ENCODE measurements at places on chromosomes 16 and 17.

GRCh38 chr16:19672378-19672777, 45.6 kb downstream of the KNOP1 start:
- no peak for DNase-seq
- no peaks in the 10 kb centered on the region for H3K27me3 ChIP-seq
- H3K4me3 ChIP-seq = no peak overlapping the region
- H3K36me3 ChIP-seq = peaks cover 21% of the 10 kb centered on the region

DNA sequence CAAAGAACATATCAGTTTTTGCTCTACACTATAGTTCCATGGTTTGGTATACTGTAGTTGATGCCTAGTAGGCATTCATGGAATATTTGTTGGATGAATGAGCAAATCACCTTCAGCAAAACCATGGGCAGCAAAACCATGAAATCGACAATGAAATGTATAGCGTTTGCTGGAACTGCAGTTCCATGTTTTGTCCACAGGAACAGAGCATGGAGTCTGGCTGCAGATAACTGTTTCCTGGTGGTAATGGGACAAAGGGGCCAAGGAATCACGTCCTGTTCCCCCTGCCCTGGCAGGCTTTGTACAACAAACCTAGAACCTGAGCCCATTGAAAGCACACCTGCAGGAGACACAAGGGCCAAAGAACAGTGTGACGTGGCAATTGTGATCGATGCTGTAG, 101.1 kb downstream of the USP31 start:
- DNase-seq = no peak
- H3K36me3 ChIP-seq = no peaks in the 10 kb centered on the region
- no peaks in the 10 kb centered on the region for H3K27me3 ChIP-seq
- no peak overlapping the region for H3K4me3 ChIP-seq
- H3K27ac ChIP-seq = no peak overlapping the region

DNA sequence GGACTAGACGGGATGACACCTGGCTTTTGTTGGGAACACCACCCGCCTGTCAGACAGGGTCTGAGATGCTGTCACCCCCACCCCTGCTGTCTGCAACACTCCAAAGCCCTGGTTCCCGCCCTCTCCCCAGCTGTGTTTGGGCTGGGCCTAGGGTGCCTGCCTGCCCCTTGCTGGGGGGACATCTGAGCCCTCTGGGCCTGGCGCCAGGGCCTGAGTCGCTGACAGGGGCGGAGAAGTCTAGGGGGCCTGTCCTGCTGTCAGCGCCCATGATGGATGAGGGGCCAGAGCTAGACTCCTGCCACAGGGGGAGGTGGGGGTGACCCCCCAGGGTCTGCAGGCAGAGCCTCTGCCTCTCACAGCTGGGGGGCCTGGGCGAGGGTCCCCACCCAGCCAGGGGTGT, 7.6 kb upstream of the PKMYT1 start:
- H3K27me3 ChIP-seq = peaks cover 8% of the 10 kb centered on the region
- no peaks in the 10 kb centered on the region for H3K4me1 ChIP-seq
- H3K27ac ChIP-seq = no peak overlapping the region
- DNase-seq = no peak

GRCh38 chr17:9364837-9365430, 210.7 kb downstream of the STX8 start:
- no peaks in the 10 kb centered on the region for H3K36me3 ChIP-seq
- H3K4me1 ChIP-seq = peaks cover 21% of the 10 kb centered on the region
- H3K27me3 ChIP-seq = no peaks in the 10 kb centered on the region
- no peak overlapping the region for H3K4me3 ChIP-seq

GRCh38 chr17:73642659-73643000, 1.6 kb downstream of the SDK2 start:
- no peaks in the 10 kb centered on the region for H3K36me3 ChIP-seq
- H3K4me1 ChIP-seq = no peaks in the 10 kb centered on the region
- H3K27me3 ChIP-seq = peaks cover 53% of the 10 kb centered on the region
- no peak overlapping the region for H3K4me3 ChIP-seq
- no peak for DNase-seq

DNA sequence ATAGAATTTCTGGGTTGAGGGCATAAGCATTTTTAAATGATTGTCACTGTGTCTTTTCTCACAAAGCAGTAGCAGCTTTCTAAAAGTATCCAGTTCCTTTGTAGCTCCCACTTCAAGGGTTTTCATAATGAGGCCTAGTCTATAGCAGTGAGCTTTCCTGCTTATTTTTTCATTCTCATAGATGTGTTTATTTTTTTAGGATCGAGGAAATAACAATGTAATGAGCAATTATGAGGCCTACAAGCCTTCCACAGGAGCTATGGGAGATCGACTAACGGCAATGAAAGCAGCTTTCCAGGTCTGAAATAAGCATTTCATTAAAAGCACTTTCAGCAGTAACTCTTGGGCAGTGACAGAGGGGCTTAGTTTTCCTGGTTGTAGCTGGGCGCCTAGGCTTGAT, 10.6 kb upstream of the PSMC5 start:
- H3K4me3 ChIP-seq = no peak overlapping the region
- H3K4me1 ChIP-seq = peaks cover 2% of the 10 kb centered on the region
- DNase-seq = no peak
- peak overlapping the region; percentile 1 for H3K27ac ChIP-seq

DNA sequence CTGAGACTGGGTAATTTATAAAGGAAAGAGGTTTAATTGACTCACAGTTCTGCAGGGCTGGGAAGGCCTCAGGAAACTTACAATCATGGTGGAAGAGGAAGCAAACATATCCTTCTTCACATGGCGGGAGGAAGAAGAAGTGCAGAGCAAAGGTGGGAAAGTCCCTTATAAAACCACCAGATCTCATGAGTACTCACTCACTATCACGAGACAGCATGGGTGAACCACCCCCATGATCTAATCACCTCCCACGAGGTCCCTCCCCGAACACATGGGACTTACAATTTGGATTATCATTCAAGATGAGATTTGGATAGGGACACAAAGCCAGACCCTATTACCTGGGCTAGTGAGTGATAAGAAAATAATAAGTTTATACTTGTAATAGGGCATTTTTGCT, 70.6 kb upstream of the HS3ST2 start:
- no peaks in the 10 kb centered on the region for H3K4me1 ChIP-seq
- no peak overlapping the region for H3K4me3 ChIP-seq
- no peak for DNase-seq
- H3K27ac ChIP-seq = no peak overlapping the region
